ENCODE measurements at places on chromosomes 3 and 15.
A peak's percentile ranks its signal among the peaks of the same experiment; 100 is the strongest.

DNA sequence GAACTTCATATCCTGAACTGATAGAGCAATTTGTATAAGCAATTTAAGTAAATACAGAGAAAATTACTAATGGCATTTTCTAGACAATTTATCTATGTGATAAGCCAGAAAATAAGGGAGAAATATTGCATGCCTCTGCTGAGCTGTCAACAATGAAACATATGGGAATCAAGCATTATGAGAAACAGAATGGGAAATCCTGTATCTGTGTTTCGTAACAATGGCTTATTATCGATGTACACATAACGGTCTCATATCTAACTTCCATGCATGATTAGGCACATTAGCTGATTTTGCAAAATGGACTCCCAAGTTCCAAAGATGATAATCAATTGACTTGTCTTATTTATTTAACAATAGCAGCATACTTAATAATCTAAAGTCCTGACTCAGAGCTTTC is 30.4 kb upstream of the KCNMB2 start:
- no peak for DNase-seq

DNA sequence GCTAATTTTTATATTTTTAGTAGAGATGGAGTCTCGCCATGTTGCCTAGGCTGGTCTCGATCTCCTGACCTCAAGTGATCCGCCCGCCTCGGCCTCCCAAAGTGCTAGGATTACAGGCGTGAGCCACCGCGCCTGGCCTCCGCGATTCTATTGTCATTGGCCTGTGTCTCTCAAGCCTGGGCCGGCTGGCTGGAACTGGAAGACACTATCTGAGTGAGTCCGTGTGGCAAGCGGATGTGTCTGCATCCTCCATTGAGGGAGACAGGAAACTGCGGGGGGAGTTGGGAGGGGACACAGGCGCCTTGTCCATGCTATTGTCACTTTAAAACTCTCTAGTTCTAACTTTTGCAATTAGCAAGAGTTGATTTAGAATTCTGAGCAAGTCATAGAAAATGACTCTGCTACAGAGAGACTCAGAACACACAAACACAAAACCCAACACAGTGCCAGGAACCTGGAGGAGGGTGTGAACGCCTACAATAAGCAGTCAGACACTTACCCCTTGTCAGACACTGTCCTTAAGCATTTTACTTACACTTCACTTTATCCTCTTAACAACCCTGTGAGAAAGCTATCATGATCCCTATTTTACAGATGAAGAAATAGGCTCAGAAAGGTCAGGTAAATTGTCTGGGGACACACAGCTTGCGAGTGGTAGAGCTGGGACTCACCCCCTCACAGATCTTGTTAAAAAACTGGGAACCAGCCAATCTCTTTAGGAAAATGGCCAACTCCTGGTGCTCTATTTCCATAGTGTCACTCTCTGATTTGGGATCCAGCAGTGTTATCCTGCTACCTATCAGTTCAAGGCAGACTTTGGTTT is 38.7 kb downstream of the ANP32A start:
- peak; percentile 87 for DNase-seq

GRCh38 chr15:88878720-88879184 is 16.6 kb downstream of the HAPLN3 start:
- no peak for DNase-seq

- no peak for DNase-seq
Observed at GRCh38 chr15:33064878-33065277, 129.6 kb downstream of the FMN1 start.

GRCh38 chr3:184986366-184986889 is 166.4 kb downstream of the C3orf70 start:
- DNase-seq, result no peak

GRCh38 chr15:22880068-22880980 is 41.9 kb downstream of the NIPA2 start:
- no peak for DNase-seq

All from GF-D8 (cell line).